ENCODE measurements at places on chromosomes 7 and 10.
A peak's percentile ranks its signal among the peaks of the same experiment; 100 is the strongest.

GRCh38 chr7:36191292-36191920 is 38.4 kb downstream of the EEPD1 start:
- no peak for DNase-seq

- DNase-seq: no peak
Observed at GRCh38 chr7:90178679-90179278, 24.5 kb downstream of the STEAP1 start.

DNA sequence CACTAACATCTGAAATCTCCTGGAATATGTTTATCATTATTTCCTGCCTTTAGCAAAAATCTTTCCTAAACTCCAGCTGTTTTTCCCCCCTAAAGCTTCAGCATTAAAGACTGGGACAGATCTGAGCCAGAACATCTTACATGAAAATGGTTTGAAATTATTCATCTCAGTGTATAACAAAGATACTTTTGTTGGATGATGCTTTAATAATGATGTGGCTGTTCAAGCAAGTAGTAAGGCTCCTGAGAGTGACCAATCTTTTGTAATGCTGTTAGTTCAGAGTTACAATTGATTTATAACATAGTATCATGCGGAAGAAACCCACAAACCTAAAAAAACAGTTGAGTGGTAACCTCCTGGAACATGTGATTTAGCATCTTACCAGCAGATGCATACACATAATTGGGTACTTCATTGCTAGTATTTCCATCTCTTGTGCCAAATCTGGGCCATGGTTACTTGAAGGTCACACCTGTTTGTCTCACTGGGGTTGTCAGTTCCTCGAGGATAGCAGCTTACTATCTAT is 1.5 kb downstream of the BZW2 start:
- no peak for DNase-seq

GRCh38 chr7:52909131-52909530 is 126.3 kb upstream of the POM121L12 start:
- DNase-seq: no peak

DNA sequence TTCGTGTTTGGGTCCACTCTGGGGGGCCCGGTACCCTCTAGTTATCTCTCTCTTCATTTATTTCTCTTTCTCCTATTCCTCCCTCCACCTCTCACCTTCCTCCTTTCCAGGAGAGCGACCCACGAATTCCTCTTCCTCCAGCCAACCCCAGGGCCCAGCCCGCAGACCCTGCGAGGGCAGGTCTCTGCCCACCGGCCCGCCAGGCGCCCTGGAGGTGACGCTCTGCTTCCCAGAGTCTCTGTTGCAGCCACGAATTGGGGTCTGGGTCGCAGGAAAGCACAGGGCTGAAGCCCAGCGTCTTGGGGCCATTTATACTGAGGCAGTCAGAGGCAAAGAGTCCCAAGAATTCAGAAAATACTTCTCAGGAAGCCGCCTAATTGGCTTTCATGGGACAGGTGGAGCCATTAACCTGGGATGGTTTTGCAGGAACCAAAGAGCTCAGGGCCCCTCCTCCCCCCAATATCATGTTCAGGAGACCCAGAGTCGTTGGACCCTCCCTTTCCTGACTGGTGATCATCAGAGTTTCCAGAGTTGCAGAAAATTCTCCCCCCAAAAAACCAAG is 2.7 kb upstream of the EN2 start:
- no peak for DNase-seq

DNA sequence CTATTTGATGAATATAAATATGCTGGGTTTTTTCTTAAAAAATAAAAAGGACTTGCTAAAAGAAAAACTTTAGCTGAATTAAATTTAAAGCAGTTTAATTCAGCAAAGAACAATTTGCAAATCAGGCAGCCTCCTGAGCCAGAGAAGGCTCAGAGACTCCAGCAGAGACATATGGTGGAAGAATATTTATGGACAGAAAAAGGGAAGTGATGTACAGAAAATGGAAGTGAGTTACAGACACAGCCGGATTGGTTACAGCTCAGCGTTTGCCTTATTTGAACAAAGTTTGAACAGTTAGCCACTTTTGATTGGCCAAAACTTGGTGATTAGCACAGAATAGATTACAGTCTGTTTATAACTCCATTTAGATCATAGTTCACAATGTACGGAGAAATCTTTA is 110.3 kb downstream of the GAD2 start:
- DNase-seq: no peak

DNA sequence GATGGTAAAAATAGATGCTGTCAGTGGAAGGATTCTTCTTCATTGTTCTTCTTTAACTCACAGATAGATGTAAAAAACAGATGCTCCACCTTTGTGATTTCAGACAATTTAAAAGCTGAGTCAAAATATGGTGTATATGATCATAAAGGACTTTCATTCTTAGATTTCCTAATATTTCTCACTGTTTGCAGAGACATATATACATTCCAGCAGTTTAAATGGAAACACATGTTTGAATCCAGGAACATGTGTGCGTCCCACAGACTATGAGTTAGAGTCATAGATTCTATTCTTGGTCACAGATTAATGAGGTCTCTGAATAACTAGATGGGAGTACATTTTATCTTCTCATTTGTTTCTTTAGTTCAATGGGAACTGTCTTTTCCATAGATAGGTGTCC is 109.6 kb downstream of the BICC1 start:
- no peak for DNase-seq

DNA sequence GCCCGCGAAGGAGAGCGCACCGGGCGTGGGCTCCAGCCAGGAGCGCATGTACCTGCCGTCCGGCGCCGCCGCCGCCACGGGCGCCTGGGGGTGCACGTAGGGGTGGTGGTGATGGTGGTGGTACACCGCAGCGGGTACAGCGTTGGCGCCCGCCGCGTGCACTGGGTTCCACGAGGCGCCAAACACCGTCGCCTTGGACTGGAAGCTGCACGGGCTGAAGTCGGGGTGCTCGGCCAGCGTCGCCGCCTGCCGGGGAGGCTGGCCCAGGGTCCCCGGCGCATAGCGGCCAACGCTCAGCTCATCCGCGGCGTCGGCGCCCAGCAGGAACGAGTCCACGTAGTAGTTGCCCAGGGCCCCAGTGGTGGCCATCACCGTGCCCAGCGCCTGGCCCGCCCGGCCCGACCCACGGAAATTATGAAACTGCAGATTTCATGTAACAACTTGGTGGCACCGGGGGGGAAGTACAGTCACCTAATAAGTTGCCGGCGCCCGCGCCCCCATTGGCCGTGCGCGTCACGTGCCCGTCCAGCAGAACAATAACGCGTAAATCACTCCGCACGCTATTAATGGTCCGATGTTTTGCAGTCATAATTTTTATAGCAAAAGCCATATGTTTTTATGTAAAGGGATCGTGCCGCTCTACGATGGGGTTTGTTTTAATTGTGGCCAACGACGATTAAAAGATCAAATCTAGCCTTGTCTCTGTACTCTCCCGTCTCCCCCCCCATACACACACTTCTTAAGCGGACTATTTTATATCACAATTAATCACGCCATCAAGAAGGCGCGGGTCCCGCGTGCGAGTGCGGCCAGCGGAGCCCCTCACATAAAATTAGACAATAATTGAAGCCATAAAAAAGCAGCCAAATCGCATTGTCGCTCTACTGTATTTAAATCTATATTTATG is at the start of gene HOXA9:
Gene HOXA9, minus strand, starts transcription at position 449 of the 907 bp plus-strand sequence. Its CDS starts 80 bp downstream, at position 369.
- DNase-seq: no peak

GRCh38 chr10:13399236-13399635 is 51.1 kb upstream of the SEPHS1 start:
- DNase-seq: no peak

GRCh38 chr10:70960316-70960715 is 72.0 kb upstream of the PCBD1 start:
- no peak for DNase-seq

- no peak for DNase-seq
Observed at GRCh38 chr10:32366588-32366987, 19.6 kb upstream of the EPC1 start.

- DNase-seq: no peak
Observed at GRCh38 chr7:2211259-2211880, 21.4 kb downstream of the MAD1L1 start.

GRCh38 chr10:132502544-132503300 is 34.9 kb upstream of the INPP5A start:
- no peak for DNase-seq

- DNase-seq: no peak
Observed at GRCh38 chr7:158488181-158488971, 99.2 kb downstream of the PTPRN2 start.

DNA sequence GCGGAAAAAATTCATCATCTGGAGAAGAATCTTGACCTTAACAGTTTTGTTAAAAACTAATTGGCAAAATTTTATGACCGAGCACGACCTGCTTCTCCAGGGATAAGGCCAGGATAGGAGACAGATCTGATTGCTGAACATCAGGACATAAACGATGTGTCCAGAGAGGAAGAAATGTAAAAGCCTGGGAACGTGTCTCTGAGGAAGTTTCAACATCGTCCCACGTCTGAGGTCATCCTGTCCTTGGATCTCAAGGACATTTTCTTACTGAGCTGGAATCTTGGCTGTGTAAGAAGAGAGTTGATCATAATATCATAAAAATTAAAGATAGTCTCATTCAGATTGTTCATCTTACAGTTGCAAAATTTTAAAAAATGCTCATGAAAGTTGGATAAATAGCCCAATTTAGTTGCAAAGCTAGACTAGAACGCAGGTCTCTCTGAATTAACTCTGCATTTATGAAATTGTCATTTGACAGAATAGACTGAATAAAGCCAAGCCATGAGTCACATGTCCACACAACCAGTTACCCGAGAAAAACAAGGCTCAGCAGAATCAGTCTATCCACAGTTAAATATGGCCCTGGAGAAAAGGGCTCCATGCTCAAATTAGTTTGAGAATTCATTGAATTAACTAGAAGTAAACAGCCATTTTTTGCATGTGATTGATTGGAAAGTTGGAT is 120.0 kb upstream of the EGFR start:
- no peak for DNase-seq

DNA sequence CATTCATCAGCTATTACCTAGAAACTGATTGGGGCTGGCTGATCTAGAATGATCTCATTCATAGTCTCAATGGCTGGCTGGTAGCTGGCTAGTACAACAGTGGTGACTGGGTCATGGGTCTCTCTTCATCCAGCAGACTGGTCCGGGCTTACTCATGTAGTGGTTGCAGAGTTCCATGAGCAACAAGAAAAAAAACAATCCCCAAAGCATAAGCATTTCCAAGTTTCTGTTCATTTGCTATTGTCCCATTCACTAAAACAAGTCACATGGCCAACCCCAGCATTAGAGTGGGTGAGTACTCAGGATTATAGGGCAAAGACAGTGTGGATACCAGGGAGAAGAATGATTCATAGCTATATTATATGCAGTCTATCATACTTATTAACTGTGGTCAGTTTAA is 85.2 kb upstream of the SEMA3C start:
- DNase-seq: no peak

- DNase-seq: no peak
Observed at GRCh38 chr7:100163871-100164270, 4.5 kb downstream of the GAL3ST4 start.

- DNase-seq: no peak
Observed at GRCh38 chr10:49096890-49097445, 18.4 kb downstream of the VSTM4 start.

GRCh38 chr7:116500078-116500853 is 728 bp downstream of the CAV2 start:
- peak; percentile 21 for DNase-seq

- no peak for DNase-seq
Observed at GRCh38 chr7:79740076-79740475, 286.6 kb upstream of the MAGI2 start.

DNA sequence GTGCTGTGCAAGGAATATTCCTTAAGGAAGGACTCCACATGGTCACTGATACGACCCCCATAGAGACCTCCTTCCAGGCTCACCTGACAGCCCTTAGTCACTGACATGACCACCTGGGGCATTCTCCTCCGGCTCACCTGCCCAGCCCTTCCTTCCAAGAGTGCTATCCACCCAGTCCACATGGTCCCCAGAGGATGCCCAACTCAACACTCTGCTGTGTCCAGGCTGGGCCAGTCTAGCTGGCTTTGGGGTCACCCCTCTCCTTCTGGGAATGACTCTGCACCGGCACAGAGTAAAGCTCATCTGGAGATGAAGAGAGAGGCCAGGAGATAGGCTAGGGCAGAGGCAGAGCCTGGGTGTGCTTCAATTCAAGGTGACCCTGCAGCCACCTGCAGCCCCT is 300.8 kb downstream of the TNS3 start:
- DNase-seq: no peak

DNA sequence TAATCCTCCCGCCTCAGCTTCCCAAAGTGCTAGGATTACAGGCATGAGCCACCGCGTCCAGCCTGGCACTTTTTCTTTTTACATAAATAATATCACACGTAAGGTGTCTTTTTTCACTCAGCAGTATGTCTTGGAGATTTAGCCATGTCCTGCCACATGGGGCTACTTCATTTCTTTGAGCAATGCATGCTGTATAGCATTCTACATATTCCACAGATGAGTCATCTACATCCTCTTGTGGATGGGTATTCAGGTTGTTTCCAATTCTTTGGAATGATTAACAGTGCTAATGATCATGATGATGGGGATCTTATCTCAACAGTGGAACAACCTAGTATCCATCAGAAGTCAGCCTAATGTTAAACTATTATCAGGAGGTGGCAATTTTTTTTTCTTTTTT is 50.8 kb downstream of the ZNF503 start:
- DNase-seq: no peak

GRCh38 chr7:26143298-26144048 is 8.5 kb upstream of the NFE2L3 start:
- DNase-seq: no peak

DNA sequence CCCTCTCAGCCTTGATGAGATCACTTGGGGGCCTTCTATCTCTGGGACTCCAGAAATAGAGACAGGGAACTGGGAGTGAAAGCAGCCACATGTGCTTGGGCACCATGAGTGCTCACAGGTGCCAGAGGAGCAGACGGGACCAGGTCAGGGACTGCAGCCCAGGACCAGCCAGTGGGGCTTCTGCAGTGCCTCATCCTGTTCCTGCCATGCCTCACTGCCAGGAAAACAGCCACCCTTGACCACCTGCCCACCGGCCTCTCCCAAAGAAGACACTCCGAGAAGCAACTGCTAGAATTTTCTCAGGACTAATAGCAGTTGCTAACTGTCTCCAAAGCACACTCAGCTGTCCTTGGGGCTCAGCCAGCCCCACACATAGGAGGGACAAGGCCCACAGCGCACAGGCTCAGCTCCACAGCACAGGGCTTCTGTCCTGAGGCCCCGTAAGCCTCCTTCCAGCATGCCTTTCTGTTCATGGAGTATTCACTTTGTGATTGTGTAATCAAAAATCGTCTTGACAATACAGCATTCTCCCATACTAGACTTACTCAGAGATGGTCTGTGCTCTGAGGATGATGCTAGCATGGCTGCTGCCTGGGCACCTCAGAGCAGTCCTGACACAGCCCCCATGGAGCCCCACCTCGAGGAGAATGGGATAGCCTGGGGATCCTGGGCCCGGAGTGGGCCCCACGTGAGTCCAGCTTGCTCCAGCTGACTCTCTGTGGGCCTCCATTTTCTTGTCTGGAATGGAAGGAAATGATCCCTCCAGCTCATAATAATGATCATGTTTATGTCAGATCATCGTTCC is 115.7 kb upstream of the RET start:
- no peak for DNase-seq

DNA sequence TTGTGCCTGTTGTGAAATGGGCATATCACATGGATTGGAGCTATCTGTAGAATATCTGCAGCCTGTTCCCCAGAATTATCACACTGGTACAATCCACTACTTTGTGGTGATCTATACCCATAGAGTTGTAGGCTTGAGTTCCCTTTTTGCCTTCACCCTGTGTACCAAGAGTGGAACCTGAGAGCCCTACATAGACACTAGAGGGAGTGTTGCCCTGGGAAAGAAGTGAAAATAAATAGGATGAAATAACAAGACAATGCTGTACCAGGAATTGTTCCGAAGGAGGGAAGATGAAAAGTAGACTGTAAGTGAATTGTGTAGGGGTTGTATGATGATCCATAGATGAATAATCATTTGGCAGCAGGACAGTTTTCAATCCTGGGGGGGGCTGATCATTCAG is 9.0 kb downstream of the SORCS3 start:
- DNase-seq: no peak
